ENCODE measurements at places on chromosomes 2 and 18.

DNA sequence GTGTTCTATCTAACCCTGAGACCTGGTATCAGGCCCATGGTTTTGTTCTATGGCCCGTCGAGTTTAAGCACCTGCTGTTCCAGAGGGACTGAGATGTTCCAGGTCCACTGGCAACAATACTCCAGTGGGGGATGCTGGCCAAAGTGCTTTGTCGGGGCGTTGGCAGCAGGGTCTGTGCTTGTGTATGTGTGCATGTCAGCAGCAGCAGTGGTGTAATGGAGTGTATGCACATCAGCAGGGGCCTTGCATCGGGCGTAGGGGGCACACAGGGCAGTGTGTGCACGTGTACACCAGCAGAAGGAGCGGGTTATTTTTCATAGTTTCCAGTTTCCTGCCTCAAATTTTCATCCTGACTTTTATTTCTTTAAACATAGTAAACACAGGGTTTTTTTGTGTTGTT is 37.8 kb upstream of the THUMPD2 start:
- no peak for DNase-seq

- DNase-seq, result no peak
Measured at GRCh38 chr2:43106559-43107527, 119.6 kb downstream of the ZFP36L2 start.

DNA sequence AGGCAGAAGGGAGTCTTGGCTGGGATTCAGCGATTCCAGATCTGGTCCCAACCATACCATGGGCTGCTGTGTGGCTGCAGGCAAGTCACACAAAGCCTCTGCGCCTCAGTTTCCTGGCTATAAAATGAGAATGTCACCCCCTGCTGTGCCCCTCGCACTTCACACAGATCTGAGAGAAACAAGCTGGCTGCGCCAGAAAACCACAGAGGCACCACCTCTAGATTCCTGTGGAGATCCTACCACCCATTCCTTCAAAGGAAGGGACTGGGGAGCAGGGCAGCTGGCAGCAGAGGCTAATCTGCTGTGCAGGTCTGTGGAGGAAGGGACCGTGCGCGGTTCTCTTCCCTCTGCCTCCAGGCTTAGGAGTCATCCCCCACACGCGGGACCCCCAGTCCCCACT is 19.8 kb downstream of the NEURL3 start:
- no peak for DNase-seq

DNA sequence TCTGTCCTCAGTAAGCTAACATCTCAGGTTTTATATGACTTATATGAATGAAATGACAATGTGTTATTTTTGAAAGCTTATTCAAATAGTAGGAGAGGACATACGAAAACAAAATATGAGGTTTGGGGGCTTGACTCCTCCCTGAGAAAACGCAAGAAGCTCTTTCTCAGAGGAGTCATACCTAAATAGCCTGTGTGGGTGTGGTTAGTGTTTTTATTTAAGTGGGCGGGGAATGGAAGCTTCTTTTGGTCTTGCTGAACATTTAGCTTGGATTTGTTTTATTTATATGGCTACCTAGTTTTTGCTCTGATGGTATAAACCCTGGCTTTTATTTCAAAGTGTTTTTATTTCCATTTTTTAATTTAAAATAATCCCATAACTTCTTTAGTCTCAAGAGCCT is 72.1 kb upstream of the DSG1 start:
- no peak for DNase-seq

- DNase-seq, result no peak
Measured at GRCh38 chr18:35912332-35912731, 60.1 kb upstream of the RMP24 start.

DNA sequence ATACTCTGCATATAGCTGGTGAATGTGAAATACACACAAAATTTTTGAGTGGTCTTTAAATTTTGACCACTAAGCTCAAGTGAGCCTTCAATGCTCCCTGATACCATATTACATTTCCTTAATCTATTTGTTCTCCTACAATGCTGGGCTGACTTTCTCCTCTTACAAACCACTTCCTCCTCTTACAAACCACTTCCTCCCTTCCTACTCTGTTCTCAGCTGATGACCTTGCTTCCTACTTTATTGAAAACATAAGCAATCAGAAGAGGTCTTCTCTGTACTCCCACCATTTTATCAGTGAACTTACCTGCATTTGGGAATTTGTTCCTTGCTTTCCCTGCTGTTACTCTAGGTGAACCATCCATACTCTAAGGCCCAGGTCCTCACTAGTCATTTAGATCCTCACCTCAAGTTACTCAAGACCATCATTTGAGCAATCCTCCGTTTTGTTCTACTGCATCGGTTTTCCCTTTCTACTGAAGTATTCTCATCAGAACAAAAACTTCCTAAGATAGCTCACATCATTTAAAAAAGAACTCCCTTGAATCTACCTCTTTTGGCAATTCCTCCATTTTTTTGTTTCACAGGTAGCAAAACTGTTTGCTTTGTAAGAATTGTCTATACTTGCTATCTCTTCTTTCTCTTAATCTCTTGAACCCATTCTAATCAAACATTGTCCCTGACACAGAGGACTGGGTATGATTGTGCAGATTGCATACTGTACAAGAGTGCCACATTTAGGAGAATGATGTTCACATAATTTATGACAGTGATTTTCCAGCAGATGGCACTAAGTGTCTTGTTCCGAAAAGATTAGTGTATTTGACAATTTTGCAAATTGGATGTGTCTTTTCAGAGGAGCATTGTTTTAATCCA is 96.5 kb downstream of the EPB41L5 start:
- no peak for DNase-seq

DNA sequence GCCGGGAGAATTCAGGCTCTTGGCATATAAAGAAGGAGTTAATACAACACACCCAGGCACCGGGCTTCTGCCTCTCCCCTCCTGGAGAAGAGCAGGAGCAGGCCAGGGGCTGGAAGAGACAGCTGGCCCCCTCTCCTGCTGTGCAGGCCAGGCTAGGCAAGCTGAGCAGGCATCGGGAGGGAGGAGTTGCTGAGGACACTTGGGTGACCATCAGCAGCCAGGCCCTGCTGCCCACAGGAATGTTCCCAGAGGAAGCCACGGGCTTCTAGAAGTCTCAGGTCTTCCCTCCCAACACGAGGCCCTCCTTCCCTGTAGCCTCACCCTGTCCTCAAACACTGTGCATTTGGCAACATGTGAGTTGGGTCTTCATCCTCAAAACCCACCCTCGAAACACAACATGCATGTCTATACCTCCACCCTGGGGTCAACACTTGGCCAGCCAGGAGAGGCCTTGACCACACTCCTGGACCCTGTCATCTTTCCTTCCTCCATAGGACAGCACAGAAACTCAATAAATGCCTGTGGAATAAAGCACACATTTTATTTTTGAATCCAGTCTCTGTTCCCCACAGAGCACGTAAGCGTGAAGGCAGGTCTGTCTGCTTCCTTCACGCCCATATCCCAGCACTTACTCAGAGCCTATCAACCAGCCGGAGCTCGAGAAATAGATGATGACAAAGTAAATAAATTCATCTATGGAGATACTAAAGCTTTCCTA is 433.8 kb upstream of the ID2 start:
- DNase-seq, result no peak
